SW 1271 (cell line): ENCODE measurements at places on chromosomes 3 and 15.

- no peak for DNase-seq
These were observed 20.5 kb upstream of the ABHD2 start for GRCh38 chr15:89067751-89068150.

- DNase-seq: no peak
These were observed 151.2 kb downstream of the PLCL2 start for GRCh38 chr3:17035966-17036365.

- no peak for DNase-seq
These were observed 81.9 kb downstream of the NUP210 start for GRCh38 chr3:13338231-13338630.

GRCh38 chr3:141526709-141527108 is 39.9 kb downstream of the RASA2 start:
- DNase-seq: no peak

- DNase-seq: no peak
These were observed 70.2 kb upstream of the ST3GAL6 start for GRCh38 chr3:98692787-98693473.

DNA sequence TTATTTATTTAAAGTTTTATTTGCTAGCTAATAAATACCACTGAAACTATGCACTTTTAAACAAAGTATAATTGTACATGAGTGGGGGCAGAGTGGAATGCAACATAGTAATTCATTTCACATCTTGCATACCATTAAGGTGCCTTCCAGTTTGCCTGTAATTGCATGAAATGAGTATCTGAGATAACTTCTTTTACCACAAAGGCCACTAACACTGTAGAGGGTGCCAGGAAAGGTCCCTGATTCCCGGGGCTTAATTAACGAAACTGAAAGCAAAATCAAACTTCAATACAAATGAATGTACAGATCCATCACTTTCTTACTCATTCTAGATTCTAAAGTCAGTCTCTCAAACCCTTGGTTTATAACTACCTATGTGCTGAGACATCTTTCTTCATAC is 2.1 kb downstream of the CD47 start:
- no peak for DNase-seq

DNA sequence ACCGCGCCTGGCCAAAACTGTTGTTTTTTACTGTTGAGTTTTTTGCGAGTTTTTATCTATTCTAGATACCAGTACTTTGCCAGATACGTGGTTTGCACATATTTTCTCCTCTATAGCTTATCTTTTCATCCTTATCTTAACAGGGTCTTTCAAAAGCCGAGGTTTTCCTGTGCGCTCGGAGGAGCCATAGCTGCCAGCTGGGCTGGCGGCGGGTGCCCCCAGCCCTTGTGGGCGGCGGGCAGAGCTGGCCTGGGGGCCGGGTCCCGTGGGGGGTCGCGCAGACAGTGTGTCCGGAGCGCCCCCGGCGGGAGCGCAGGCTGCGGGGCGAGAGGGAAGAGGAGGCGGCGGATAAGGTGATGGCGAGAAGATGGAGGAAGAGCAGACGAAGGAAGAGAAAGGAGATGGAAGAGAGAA is 11.1 kb upstream of the EIF4A2 start:
- DNase-seq: no peak

GRCh38 chr3:191499307-191500080 is 38.5 kb downstream of the PYDC2 start:
- no peak for DNase-seq

- peak; percentile 23 for DNase-seq
These were observed 93.2 kb upstream of the LRIG1 start for GRCh38 chr3:66593978-66594377.

- DNase-seq: no peak
These were observed 108.6 kb upstream of the MRPS22 start for GRCh38 chr3:139235192-139235591.

DNA sequence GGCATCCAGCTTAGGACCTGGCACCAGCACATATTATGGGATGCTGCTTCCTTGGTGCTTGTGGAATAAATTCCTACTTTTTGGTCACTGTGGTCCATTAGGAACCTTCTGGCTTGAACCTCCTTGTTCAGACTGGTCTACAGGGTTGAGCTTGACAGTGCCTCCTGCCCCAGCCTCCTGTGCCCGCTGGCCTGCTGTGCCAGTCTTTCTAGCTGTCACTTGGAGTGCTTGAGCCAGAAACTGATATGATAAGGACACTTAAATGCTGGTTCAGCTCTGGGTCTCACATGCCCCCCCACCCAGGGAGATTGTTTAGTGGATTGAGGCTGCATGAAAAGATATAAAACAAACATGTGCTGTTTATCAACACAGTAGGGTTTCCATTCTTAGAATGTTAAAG is 147.8 kb downstream of the SLCO3A1 start:
- no peak for DNase-seq

GRCh38 chr3:140424726-140425125 is 253.1 kb upstream of the TRIM42 start:
- DNase-seq: no peak

DNA sequence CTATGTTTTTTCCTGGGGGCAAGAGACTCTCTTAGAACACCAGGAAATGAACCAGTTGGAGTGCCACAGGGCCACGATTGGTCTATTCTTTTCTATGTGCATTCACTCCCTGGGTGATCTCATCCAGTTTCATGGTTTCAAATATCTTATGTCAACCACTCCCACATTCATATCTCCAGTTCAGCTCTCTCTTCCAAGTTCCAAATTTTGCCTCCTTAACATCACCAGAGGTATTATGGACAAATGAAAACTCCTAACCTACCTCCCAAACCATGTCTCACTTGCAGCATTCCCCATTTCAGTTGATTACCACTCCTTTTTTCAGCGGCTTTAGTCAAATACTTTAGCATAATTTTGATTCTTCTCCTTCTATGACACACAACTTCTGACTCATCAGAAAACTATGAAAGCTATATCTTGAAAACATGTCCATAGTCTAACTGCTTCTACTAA is 203.1 kb upstream of the SEMA6D start:
- DNase-seq: peak; percentile 11

DNA sequence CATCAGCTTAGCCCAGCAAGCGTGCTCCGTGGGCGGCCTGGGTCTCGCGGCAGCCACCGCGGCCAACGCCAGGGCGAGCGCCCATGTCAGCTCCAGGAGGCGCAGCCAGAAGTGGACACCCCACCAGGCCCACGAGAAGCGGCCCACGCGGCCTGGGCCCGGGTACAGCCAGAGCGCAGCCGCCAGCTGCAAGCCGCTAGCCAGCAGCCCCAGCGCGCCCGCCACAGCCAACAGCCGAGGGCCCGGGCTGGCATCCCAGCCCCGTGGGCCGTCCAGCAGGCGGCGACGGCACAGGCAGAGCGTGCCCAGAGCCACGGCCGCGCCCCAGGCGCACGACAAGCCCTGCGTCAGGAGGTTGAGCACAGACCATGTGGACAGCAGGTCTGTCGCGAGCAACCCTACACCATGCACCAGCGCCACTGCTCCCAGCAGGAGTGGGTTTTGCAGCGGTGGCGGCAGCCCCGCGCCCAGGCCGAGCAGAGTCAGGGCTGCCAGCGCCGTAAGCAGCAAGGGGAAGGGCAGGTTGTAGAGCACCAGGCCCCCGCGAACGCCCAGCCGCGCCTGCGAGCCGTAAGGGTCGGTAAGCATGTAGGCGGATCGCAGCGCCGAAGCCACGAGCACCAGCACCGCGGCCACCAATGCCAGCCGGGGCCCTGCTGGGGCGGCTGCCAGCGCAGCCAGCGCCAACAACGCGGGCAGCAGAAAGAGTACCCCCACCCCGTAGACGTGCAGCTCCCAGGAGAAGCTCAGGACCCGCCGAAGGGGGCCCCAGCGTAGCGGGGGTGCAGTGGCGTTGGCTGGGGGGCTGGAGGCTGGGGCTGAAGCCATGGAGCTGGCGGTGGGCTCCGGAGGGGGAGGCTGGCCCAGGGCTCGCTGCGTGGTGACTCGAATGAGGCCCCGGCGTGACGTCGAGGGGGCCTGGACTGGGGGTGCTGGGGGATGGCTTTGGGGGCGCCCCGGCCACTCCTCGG is 4.9 kb downstream of the PRRT3 start:
- DNase-seq: peak; percentile 84

DNA sequence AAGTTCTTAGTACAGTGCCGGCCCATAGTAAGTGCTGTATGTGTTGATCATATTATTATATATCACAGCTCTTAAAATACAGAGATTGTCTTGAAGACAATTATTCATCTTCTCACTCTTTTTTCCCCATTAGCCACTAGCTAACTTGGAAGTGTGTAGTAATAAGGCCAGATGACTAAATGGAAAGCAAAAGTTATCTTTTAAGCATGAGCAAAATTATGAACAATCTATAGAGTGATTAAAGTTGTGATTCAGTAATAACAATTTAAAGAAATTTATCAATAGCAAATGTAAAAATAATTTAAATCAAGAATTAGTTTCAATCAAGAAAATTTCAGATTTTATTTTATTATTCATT is 630.9 kb upstream of the TBL1XR1 start:
- DNase-seq: no peak

DNA sequence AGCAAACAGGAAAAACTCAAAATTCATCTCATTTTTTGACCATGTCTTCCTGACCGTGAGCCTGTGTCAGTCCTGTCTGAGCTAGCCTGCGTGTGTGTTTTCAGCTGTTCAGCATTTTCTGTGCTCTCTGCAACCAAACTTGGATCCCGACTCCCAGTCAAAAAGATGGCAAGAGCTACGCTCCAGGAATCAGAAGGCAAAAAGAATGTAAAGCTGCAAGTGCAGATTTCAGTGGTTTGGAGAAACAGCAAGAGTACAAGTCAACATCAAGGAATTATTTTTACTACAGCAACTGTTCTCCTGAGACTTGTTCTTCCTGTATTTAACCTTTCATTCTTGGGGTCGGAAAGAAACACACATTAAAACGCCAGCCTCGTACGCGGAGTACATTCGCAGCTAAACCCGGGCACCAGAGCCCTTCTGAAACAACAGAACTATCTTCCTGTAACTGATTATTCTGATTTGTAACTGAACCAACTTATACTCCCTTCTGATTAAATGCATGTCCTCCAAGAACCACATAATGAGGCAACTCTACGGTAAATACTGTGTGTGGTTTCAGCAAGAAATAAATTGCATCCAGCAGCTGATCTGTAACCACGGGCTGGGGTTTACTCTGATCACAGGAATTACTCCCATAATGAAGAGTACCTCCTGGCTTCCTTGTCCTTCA is 107.4 kb downstream of the LRIG1 start:
- DNase-seq: no peak
